ENCODE measurements at places on chromosomes 2 and 18.

DNA sequence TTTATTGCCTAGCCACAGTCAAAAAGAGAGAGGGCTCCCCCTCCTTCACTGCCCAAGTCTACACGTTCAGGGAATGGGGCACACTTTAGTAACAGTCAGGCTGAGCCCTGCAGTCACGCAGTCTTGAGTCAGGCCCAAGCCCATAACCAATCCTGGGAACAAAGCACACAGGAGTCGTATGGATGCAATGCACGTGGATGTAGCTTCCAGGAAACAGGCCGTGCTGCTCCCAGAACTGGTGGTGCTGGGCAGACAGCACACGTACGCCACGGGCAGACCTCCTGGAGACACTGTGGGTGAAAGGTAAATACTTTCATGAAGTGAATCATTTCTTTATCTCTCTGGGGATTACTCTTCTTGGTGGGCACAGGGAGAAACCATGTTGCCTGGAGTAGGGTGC, 30.0 kb upstream of the MBP start:
- no peak for DNase-seq

GRCh38 chr18:48553236-48553635, 14.4 kb downstream of the CTIF start:
- no peak for DNase-seq

DNA sequence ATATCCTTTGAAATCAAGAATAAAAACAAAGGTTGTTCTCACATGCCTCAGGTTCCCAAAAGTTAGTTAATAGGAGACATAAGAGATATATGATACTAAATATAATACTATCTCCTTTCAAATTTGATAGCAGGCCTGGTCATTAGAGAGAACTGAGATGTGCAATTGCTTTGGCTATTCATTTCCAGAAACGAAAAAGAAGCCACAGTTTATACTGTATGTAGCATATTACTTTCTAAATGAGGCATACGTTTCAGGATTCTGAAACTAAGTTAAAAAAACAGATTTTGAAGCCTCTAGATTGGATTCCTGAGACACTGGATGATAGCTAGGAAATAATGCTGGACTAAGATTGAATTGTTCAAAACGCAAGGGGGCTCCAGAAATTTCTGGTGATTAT, 7.1 kb downstream of the PPP1R1C start:
- no peak for DNase-seq

GRCh38 chr2:99260184-99260583, 4.7 kb upstream of the LYG2 start:
- no peak for DNase-seq

GRCh38 chr2:240304746-240305161, 130.7 kb upstream of the GPC1 start:
- DNase-seq = no peak

Measured in activated CD4-positive, CD25-positive, alpha-beta regulatory T cell treated with anti-CD3 and anti-CD28 coated beads, Interleukin-2, amount 50 U/mL, for 16 hours (primary cell).